ENCODE measurements at places on chromosomes 5 and 9.

DNA sequence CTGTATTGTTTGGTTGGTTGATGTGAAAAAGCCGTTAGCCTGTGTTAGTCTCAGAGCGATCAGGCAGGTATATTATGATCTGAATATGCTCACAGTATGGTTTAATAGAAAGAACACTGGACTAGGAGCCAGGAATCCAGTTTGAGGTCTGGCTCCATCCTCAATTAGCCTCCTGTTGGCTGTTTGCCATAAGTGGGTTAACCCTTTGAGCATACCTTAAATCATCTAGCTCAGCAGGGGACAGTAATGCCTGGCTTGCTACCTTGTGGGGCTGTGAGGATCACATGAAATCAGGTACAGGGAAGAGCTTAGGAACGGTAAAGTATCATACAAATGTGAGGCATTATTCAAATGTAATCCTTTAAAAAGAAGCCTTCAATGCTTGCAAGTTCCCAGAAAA, 104.7 kb downstream of the CMYA5 start:
- DNase-seq: no peak

DNA sequence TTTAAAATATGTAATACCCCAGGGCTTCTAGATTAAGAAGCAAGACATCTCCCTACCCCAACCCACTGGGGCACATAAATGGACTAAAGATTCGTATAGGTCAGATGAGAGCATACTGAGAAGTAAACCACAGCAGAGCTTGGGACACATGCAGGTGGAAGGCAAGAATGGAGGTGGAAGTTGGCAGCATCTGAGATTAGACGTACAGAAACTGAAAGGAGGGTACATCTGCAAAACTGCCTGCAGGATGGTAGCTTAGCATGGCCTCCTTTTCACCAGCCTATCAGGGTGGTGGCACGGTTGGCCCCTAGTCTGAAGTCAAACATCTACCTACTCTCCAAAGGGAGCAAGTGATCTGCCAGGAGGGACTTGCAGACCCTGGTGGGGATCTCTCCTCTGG, 181.8 kb downstream of the TSSK1B start:
- DNase-seq: no peak

- no peak for DNase-seq
Observed at GRCh38 chr5:102772273-102772672, 17.2 kb downstream of the PAM start.

DNA sequence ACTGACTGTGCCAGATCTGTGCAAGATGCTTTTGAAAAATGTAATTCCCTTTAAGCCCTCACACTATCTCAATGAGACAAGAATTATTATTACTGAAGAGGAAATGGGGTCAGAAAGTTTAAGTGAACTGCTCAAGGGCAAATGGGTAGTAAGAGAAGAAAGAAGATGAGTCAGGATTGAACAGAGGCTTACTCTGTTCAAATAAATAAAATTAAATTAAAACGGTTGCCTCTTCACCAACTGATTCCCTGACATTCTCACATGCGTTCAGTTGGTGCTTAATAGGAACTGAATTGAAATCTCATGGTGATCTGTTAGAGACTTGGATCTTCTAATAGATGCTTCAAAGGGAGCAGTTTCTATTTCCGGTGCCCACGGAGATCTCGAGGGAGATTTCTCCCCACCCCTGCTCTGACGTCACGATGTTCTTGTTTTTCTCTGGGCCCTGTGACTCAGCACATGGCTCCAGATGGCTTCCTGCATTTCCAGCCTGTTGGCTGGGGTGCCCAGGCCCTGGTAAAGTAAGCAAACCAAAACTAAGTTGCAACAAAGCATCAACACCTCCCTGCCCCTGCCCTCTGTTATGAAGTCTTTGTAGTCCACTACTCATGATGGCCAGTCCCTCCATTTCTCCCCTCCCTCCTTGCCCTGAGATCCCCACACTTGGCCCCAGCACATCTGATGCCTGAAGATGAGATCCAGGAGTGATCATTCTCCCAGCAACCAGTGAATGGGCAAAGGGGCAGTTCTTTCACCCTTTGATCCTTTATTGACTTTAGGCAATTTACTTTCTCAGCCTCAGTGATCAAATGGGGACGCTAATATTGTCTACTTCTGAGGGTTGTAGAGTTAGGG, 106.1 kb upstream of the CPEB4 start:
- DNase-seq: no peak

- DNase-seq: no peak
Observed at GRCh38 chr5:115817386-115817785, 927 bp upstream of the CDO1 start.

DNA sequence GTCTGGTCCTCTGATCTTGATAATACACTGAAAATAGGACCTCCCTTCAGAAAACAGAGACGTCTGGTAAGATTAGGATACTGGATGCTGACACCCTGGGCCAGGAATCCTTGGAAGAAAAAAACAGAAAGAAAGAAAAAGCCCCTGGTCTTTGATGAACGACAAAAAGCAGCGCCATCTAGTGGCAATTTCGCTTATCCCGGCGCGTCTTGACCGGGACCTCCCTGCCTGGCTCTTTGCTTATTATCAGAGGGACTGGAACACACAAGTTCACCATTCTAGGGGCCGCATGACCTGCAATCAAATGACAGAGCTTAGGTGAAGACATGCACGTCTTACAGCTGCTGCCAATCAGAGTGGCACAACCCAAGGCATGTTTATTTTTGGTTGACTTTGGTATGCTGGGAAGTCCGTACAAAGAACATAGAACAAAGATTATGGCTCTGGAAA, 114.9 kb upstream of the NFIB start:
- no peak for DNase-seq

DNA sequence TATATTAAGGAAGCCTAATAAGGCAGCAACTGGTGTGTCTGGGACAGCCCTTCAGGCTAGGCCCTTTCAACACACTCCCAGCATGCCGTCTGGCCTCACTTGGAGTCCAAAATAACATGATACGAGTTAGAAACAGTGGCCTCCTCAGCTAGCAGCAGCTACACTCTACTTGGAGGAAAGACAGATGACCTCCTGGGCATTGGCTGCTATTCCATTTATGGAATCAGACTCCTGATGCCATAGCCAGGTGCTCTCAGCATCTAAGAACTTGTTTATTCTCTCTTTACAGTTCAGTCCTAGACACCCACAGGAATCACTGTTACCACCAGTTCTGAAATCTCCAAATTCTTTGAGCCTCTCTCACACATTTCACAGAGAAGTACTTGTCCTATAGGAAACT, 31.8 kb downstream of the RUSC2 start:
- no peak for DNase-seq

GRCh38 chr9:122383992-122384461, 13.2 kb downstream of the PTGS1 start:
- DNase-seq: no peak

DNA sequence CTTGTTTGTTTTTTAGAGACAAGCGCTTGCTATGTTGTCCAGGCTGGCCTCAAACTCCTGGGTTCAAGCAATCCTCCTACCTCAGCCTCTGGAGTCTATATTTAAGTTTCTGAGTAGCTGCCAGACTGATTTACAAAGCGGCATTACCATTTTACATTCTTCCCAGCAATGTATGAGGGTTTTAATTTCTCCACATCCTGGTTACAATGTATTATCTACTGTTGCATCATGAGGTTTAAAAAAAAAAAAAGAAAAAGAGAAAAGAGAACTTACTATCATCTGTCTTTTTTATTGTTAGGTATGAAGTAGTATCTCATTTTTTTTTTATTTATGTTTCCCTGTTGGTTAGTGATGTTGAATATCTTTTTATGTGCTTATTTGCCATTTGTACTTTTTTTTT, 18.9 kb upstream of the CLINT1 start:
- no peak for DNase-seq
